ENCODE measurements at places on chromosomes 13 and 19.

GRCh38 chr13:109087916-109088623, 458.7 kb downstream of the MYO16 start:
- no peak for DNase-seq

DNA sequence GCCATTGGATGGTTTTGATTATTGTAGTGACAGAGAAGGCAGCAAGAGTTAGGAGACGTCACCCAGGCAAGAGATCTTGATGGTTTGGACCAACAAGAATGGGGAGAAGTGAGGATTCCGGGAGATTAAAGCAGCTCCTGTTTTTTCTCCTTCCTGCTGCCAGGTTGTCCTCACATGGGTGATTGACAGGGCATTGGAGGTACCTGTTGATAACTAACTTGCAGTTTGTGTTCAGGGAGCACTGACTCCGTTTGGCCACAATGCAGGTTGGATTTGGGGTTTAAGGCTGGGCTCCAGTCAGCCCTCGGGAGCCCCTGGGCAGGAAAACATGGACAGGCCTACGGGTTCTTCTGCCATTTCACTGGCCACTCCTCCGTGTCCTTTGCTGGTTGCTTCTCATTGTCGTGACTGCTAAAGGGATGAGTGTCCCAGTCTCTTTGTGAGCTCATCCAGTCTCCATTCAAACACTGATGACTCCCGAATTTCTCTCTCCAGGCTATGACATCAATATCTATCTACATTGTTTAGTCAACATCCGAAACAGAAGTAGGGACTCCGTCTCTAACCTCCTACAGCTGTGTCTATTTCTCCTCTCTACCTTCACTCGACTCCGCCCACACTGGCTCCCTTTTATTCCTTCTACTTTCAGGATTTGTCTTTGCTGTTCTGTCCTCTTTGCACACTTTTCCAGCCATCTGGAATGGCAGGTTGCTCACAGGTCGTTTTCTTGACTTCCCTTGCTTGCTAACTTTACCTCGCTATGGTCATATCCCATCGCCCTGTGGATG, 1.3 kb upstream of the PTOV1 start:
- DNase-seq = no peak

DNA sequence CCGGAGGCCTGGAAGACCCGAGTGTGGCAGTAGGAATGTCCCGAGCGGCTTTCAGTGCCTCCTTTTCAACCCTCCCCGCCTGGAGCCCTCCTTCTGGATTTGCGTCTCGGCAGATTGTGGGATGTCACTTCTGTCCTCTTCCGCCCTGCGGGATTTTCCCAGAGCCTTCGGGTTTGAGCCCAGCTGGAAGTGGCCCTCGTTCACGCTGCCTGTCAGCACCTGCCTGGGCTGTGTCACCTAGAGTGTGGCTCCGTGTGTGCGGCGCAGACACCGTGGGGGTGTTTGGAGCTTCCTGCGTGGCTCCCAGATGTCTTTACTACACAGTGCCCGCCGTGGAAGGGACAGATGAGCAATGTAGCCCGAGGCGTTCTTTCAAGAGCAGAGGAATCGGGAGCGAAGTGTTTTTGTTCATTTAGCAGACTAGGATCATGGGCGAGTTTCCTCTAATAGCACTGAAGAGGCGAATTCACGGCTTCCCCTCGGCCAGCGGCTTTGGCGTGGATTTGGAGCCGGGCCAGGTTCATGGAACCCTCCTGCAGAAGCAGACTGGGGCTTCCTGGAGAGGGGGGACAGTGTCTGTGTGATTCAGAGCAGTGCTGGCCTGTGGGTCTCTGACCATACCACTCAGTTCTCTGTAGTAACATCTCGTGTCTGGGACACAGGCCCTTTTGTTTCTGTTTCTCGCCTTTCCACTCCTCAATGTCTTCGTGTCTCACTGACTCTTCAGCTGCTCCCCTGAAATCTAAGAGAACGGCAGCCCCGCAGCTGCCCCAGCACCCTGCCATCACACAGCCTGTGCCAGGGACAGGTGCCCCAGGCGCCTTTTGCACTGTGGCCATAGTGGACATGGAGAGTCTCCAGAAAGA, 68.0 kb downstream of the KDM4B start:
- DNase-seq = peak; percentile 74

- DNase-seq = no peak
Observed at GRCh38 chr13:99157046-99157445, 43.6 kb upstream of the UBAC2 start.

DNA sequence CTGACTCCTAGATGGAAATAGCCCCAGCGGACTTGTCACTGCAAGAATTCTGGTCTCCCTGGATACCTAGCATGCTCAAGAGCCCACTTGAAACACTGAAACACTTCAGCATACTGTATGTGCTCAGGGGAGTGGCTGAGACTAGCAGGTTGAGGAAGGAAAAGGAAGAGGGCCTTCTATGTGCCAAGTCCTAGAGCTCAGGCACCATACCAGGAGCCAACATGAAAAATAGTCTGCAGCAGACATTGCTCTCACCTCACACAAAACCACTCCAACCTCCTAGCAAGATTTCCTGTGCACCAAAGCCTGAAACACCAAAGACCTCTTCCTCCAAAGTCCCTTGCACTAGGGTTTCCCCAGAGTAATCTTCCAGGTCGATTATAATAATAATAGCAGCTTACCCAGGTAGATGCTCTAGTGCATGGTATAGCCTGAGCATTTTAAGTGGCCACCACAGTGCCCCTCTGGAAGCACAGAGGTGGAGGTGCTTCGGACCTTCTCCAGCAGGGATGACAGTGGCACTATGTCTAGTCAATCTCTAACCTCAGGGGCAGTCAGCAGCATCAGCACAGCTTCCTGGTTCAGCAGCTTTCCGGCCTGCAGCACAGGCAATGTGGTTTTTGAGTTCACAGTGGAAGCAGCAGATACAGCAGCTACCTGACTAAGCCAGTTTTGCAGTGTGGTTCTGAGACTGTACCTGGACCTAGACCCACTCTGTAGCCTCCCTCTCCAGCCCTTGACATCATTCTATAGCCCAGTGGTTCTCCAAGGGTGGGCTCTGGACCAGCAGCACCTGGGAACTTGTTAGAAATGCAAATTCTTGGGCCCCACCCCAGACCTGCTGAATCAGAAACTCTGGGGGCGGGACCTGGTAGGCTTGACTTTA, 45.6 kb upstream of the UBE2L5 start:
- no peak for DNase-seq

DNA sequence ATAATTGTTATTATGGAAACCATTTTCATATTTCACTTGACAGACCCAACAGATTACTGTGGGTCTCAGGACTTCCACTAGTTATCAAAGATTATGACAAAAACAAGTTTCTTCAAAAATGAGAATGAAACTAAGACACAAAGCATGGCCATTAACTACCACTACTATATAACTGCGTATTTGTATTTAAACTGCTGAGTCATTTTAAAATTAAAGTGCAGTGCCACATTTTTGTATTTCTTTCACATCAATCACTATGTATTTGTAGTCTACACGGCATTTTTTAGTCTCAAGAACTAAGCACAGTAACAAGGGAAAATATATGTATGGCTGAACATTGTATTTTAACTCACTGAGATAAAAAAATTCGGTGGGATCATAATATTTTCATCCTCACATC, 10.1 kb upstream of the KLF12 start:
- no peak for DNase-seq

DNA sequence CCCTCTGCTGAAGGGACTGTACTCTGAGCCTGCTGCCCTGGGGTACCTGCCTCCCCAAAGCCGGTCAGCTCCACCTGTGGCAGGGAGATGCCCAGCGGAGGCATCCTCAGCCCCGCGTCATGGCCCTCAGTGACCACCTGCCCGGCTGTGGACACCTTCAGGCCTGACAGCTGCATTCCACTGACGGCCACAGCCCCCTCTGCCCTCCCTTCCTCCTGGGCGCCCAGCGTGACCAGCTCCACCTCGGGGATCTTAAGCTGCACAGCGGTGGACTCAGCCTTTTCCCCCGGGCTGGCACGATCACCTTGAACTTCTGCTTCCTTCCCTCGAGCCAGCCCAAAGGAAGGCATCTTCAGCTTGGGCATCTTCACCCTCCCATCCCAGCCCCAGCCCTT, 4.8 kb upstream of the HIPK4 start:
- DNase-seq = no peak

- no peak for DNase-seq
Observed at GRCh38 chr13:24141333-24141910, 19.1 kb upstream of the SPATA13 start.

GRCh38 chr13:72530471-72530870, 197.0 kb downstream of the MZT1 start:
- no peak for DNase-seq

- DNase-seq = no peak
Observed at GRCh38 chr19:29484876-29485275, 40.9 kb upstream of the VSTM2B start.

DNA sequence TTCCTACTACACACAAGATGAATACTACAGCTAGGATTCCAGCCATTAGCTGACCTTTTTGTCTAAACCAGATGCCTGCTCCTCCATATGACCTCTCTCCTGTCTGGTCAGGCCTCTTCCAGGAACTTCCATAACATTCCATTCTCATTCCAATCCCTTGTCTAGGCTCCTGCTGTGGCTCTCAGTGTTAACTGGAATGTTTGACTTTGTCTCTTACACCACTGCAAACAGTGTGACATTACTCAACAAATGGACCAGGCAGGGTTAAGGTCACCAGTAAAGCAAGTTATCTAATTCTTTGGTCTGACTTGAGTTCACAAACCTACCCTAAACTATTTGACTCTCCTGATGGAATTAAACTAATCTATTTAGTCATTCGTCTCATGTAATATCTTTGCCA, 2.1 kb upstream of the GPC6 start:
- no peak for DNase-seq

DNA sequence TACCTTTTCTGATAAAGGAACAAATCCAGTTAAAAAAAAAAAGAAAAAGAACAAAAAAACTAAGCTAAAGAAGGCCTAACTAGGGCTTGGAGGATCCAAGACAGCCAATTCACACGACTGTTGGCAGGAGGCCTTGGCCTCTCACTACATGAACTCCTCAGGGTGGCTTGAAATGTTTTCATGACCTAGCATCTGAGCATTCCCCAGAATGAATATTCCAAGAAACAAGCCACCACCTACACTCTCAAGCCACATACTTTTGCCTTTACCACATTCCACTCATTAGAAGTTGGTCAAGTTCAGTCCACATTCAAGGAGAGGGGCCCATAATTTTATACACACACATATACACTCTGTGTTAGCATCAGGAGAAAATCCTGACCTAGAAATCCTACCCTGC, 97.6 kb upstream of the SIAH3 start:
- DNase-seq = no peak

DNA sequence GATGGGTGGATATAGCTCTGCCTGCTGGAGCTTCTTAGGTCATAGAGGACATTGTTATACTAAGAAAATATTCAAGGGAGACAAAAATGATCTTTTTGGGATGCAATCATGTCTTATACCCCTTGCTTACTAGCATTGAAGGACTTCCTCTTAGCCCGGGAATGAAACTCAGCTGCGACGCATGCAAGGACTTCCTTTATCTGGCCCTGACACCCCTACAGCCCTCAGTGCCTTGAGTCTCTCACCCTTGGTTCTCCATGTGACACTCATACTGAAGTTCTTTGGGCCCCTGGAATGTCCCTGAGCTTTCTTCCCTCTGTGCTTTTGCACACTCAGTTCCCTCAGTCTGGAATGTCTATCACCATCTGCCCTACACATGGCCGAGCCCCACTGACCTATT, 72.5 kb upstream of the MTIF3 start:
- DNase-seq = no peak

GRCh38 chr19:36221474-36221873, 6.6 kb downstream of the ZNF146 start:
- no peak for DNase-seq

- DNase-seq = no peak
Observed at GRCh38 chr13:24223341-24224231, 63.1 kb downstream of the SPATA13 start.

GRCh38 chr13:99311137-99311536, 3.9 kb upstream of the GPR183 start:
- DNase-seq = no peak

DNA sequence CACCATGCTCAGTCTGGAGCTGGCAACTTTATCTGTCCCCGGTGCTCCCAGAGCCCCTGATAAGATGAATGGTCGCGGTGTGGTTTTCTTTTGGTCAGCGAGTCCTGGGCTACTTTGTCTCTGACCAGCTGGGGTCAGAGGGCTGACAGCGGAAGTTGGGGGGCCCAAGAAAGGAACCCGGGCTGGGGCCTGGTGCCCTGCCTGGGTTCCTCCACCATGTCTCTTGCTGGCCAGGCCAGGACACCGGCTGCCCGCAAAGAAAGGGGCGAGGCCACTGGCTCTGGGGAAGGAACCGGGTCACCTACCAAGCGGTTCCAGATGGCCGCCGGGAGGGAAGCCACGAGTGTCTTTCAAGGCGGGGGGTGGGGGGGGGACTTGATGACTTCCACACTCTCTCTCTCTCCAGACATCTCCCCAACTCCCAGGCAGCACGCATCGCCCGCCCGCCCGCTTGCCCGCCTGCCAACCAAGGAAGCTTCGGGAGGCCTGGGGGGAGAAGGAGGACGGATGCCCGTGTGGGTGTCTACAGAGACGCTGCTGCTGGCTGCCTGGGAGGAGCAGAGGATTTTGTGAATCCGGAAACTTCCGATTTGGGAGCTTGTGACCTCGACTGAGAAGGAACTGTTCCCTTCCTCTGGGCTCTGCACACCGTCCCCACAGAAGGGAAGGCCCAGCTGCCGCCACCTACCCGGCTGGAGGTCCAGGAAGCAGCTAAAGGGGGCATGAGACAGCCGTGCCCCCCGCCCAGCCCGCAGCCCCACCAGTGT, 1.1 kb downstream of the PIP5K1C start:
- peak; percentile 18 for DNase-seq

GRCh38 chr13:113560645-113561416, 23.7 kb upstream of the TFDP1 start:
- no peak for DNase-seq

DNA sequence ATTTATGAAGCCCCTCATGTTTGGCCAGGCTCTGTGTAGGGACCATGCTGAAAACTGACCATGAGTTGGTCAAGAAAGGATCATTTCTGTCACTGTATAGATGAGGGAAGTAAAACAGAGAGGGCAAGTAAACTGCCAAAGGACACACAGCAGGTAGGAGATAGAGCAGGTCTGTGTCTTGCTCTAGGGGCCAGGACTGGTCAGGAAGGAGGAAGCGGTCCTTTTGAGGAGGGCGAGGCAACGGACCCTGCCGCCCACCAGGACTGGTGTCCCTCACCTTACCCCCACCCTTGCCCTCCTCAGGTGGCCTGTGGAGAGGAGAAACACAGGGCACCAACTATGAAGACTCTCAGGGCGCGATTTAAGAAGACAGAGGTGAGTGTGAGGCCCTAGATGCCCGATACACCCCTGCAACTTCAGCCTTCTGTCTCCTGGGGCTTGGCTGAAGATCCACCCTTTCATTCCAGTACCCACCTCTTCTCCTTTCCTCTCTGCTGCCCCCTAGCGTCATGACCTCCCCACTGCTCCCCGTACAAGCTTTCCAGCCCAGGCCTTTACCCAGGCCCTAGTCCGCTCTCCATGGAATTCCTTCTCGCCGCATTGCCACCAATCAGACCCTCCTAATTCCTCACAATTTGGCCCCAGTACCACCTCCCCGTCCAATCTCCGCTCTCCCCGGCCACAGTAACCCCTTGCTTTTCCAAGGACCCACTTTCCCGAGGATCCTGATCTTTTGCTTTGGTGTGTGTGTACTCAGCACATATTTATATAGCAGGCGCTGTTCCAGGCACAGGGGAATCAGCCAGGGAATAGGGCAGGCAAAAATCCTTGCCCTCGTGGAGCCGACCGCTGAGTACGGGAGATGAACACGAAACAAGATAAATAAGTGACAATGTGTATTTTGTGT, 3.9 kb downstream of the ANKRD24 start:
- peak; percentile 61 for DNase-seq
